CD4-positive, alpha-beta T cell (primary cell): ENCODE measurements at places on chromosomes 3 and 15.

- no peak overlapping the region for H3K27ac ChIP-seq
- no peak overlapping the region for H3K4me3 ChIP-seq
- H3K4me1 ChIP-seq = no peaks in the 10 kb centered on the region
Observed at GRCh38 chr3:188529228-188529627, 375.3 kb downstream of the LPP start.

GRCh38 chr3:151109286-151109800, 23.9 kb downstream of the MED12L start:
- no peaks in the 10 kb centered on the region for H3K27me3 ChIP-seq
- no peaks in the 10 kb centered on the region for H3K36me3 ChIP-seq
- no peaks in the 10 kb centered on the region for H3K4me1 ChIP-seq
- DNase-seq = no peak
- no peak overlapping the region for H3K4me3 ChIP-seq

GRCh38 chr15:65982627-65983322, 113.5 kb downstream of the RAB11A start:
- peak overlapping the region; percentile 34 for H3K4me3 ChIP-seq
- no peaks in the 10 kb centered on the region for H3K36me3 ChIP-seq
- DNase-seq = no peak
- no peak overlapping the region for H3K27ac ChIP-seq

DNA sequence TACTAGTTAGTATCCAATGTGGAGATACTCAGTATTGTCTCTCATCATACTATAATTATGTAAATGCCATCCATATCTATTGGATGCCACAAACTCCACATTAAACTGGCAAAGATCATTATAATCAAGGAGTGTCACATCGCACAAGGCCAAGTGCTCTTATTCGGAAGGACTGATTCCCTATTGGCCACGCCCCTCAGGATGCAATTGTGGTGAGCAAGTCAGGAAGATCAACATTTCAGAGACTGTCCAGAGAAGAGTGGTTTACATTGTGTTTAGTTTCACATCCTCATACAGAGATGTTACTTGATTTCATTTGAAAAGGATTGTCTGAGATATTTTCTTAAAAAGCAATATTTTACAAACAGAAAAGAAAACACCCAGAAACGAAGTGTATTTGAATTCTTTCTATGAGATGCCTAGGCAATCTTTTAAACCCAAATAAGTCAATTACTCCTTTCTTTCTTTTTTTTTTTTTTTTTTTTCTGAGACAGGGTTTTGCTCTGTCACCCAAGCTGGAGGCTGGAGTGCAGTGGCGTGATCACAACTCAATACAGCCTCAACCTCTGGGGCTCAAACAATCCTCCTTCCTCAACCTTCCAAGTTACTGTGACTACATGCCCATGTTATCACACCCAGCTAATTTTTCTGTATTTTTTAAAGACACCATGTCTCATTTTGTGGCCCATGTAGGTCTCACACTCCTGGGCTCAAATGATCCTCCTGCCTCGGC, 369.1 kb downstream of the RBMS3 start:
- DNase-seq = no peak
- no peaks in the 10 kb centered on the region for H3K36me3 ChIP-seq

GRCh38 chr3:54510506-54510905, 388.2 kb downstream of the CACNA2D3 start:
- H3K36me3 ChIP-seq = no peaks in the 10 kb centered on the region
- DNase-seq = no peak
- H3K4me1 ChIP-seq = no peaks in the 10 kb centered on the region
- no peak overlapping the region for H3K27ac ChIP-seq

GRCh38 chr3:129463716-129464115, 23.7 kb downstream of the IFT122 start:
- peaks cover 7% of the 10 kb centered on the region for H3K36me3 ChIP-seq
- H3K4me3 ChIP-seq = no peak overlapping the region
- H3K27ac ChIP-seq = no peak overlapping the region

- H3K4me1 ChIP-seq = peaks cover 25% of the 10 kb centered on the region
- no peak for DNase-seq
- H3K27ac ChIP-seq = peak overlapping the region; percentile 46
- no peaks in the 10 kb centered on the region for H3K27me3 ChIP-seq
- H3K4me3 ChIP-seq = no peak overlapping the region
Observed at GRCh38 chr3:141525814-141526213, 39.0 kb downstream of the RASA2 start.

- no peaks in the 10 kb centered on the region for H3K4me1 ChIP-seq
- no peaks in the 10 kb centered on the region for H3K27me3 ChIP-seq
- peaks cover 98% of the 10 kb centered on the region for H3K36me3 ChIP-seq
- H3K27ac ChIP-seq = no peak overlapping the region
- no peak for DNase-seq
Observed at GRCh38 chr15:92949604-92950249, 49.6 kb downstream of the CHD2 start.

DNA sequence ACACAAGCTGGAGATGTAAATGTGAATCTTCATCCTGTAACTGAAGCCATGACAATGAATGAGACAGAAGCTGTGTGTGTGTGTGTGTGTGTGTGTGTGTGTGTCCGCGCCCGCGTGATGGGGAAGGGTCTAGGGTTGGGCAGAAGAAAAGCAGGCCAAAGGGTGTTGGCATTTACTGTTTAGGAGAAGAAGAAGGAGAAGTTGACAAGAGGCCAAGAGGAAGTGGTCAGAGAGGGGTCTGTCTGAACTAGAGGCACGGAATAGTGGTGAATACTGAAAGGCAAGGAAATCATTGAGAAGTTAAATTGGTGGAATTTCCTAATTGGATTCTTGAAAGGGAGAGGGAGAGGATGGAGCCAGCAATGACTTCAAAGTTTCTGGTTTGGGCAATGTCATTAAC, 5.6 kb upstream of the NCEH1 start:
- no peaks in the 10 kb centered on the region for H3K27me3 ChIP-seq
- H3K4me1 ChIP-seq = peaks cover under 1% of the 10 kb centered on the region
- no peak overlapping the region for H3K27ac ChIP-seq
- no peak for DNase-seq
- no peak overlapping the region for H3K4me3 ChIP-seq

DNA sequence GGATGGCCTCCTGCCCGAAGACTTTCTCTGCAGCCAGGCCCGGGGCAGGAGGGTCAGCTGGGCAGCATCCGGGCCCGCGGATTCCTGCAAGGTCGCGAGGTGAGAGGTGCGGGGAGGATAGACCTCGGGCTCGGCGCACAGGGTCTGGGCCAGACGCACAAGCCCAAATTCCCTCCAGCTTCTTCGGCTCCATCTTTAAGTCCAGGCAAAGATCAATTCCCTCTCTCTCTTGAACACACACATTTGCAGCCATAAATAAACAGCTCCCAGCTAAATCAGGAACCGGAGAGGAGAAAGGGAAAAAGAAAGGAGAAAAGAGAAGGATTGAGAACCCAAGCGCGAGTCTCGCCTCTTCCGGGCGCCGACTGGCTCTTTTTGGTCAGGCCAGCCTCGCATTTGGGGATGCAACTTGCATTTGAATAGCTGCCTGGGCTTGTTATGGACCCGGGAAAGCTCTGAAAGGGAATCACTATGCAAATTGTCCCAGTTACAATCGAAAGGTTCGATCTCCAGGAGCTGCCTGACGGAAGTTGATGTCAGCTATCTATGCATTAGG, 14.5 kb upstream of the ONECUT1 start:
- no peak for DNase-seq
- H3K27ac ChIP-seq = no peak overlapping the region
- peak overlapping the region; percentile 45 for H3K4me3 ChIP-seq
- no peaks in the 10 kb centered on the region for H3K36me3 ChIP-seq

DNA sequence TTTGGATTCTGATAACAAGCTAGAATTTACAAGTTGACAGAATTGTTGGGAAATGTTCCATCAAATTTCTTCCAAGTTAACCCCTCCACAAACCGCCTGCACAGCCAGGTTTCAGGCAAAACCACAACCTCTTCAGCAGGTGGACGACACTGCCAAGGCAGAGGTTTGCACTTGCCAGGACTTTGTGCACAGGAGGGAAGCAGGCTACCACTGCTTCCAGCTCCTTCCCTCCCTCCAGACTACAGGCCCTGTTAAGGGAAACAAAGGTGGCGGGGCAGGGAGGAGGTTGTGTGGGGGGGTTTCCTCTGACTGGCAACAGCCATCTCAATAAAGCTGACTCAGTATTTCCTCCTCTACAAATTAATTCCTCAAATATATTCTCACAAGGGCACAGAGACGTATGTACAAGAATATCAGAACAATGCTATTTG, 42.2 kb downstream of the TBC1D2B start:
- peak; percentile 66 for DNase-seq
- no peak overlapping the region for H3K4me3 ChIP-seq
- peak overlapping the region; percentile 72 for H3K27ac ChIP-seq
- no peaks in the 10 kb centered on the region for H3K27me3 ChIP-seq
- H3K36me3 ChIP-seq = peaks cover 9% of the 10 kb centered on the region
- peaks cover 75% of the 10 kb centered on the region for H3K4me1 ChIP-seq

DNA sequence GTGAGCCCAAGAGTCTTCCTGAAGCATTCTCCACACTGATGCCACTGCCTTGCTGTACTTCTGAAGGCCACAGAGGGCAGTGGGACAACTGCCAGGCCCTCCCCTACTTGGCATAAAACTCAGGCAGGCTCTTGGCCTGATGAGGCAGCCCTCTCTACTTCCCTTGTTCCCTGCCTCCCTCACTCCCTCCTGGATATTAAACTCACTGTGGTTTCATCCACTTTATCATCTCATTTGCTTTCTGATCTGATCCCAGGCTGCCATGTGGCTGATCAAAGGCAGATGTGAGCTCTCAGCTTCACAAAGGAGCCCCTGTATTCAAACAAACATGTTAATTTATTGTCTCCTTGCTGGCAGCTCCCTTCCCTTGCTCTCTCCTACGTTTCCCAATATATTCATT, 533.5 kb downstream of the IGSF11 start:
- H3K4me3 ChIP-seq = no peak overlapping the region
- no peaks in the 10 kb centered on the region for H3K4me1 ChIP-seq
- no peak overlapping the region for H3K27ac ChIP-seq
- no peaks in the 10 kb centered on the region for H3K27me3 ChIP-seq

- no peak overlapping the region for H3K27ac ChIP-seq
- DNase-seq = no peak
- no peak overlapping the region for H3K4me3 ChIP-seq
- H3K4me1 ChIP-seq = no peaks in the 10 kb centered on the region
- no peaks in the 10 kb centered on the region for H3K36me3 ChIP-seq
- no peaks in the 10 kb centered on the region for H3K27me3 ChIP-seq
Observed at GRCh38 chr3:172972067-172972466, 169.0 kb downstream of the SPATA16 start.

DNA sequence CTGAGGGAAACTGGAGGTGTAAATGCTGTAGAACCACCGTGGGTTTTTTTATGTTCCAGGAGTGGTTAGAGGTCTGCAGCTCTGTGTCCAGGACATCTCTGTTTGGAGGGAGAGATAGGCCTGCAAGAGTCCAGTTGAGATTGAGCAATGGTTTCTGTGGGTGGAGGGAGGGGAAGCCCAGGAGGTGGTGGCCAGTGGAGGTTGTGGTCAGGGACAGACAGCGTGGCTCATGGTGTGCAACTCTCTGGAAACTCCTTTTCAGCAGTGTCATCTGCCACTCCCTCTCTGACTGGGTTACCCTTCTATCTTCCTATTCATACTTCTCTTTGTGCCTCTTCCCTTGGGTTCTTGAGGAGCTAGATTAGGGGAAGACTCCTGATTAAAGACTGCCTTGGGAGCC, 9.6 kb downstream of the XCR1 start:
- no peak overlapping the region for H3K27ac ChIP-seq
- no peak overlapping the region for H3K4me3 ChIP-seq
- H3K4me1 ChIP-seq = no peaks in the 10 kb centered on the region
- no peaks in the 10 kb centered on the region for H3K27me3 ChIP-seq

DNA sequence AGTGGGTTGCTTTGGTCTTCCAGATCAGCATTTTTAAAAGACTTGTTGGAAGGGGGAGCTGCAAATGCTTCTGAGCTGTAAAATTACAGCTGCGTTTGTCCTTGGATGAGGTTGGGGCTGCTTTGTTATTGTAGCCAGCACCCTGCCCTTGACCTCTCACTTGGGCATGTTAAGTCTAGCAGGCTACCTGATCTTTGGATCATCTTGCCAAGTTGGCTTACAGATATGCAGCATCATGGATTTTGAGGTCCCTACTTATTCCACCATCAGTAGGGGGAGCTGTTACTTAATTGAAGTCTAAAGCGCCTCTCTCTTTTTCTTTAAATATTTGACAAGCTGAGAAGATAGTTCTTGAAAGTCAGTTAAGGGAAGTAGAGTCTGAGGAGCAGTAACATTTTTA, 793.0 kb downstream of the MCTP2 start:
- H3K36me3 ChIP-seq = no peaks in the 10 kb centered on the region
- no peaks in the 10 kb centered on the region for H3K27me3 ChIP-seq

DNA sequence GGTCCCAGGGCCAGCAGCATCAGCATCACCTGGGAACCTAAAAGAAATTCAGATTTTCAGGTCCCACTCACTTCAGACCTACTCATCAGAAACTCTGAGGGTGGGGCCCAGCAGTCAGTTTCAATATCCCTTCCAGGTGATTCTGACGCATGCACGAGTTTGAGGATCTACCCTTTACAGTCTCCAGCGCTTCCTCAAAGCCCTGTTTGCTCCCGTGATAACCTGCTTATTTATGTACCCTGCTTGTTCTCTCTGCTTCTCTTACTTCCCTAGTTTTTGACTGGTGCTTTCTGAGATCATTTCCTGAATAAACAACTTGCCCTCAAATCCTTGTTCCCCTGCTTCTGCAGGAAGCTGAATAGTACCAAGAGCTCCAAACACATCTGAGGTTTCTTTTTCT, 245.3 kb downstream of the ZNF621 start:
- H3K27me3 ChIP-seq = no peaks in the 10 kb centered on the region
- H3K27ac ChIP-seq = no peak overlapping the region
- H3K4me3 ChIP-seq = no peak overlapping the region
- DNase-seq = no peak

GRCh38 chr3:171160325-171160724, 133.8 kb upstream of the SLC2A2 start:
- H3K36me3 ChIP-seq = peaks cover 79% of the 10 kb centered on the region
- no peak overlapping the region for H3K4me3 ChIP-seq
- no peak for DNase-seq
- H3K4me1 ChIP-seq = peaks cover 1% of the 10 kb centered on the region

DNA sequence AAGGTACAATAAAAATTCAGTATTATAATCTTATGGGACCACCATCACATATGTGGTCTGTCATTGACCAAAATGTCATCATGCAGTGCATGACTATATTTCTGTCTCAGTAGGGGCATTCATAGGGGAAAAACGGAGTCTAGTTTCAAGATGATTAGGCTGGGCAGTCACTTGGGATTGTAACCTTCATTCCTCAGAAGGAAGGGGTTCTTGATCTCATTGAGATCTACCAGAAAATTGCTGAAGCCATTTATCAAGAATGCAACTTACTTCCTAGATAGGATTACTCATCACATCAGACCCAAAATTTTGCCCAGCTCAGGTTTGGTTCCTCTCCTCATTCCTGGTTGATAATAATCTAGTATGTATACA, 37.3 kb downstream of the BTD start:
- no peaks in the 10 kb centered on the region for H3K36me3 ChIP-seq
- no peak overlapping the region for H3K27ac ChIP-seq
- peaks cover 16% of the 10 kb centered on the region for H3K4me1 ChIP-seq
- DNase-seq = no peak
- no peaks in the 10 kb centered on the region for H3K27me3 ChIP-seq

GRCh38 chr3:81789691-81790090, 28.2 kb upstream of the GBE1 start:
- H3K36me3 ChIP-seq = no peaks in the 10 kb centered on the region
- no peaks in the 10 kb centered on the region for H3K27me3 ChIP-seq
- DNase-seq = no peak
- no peak overlapping the region for H3K27ac ChIP-seq
- no peak overlapping the region for H3K4me3 ChIP-seq
- H3K4me1 ChIP-seq = no peaks in the 10 kb centered on the region

- H3K36me3 ChIP-seq = peaks cover 10% of the 10 kb centered on the region
- H3K4me1 ChIP-seq = no peaks in the 10 kb centered on the region
- DNase-seq = no peak
- H3K4me3 ChIP-seq = no peak overlapping the region
Observed at GRCh38 chr3:129506231-129506742, 22.2 kb upstream of the RHO start.
